ENCODE measurements at places on chromosomes 3 and 15.

DNA sequence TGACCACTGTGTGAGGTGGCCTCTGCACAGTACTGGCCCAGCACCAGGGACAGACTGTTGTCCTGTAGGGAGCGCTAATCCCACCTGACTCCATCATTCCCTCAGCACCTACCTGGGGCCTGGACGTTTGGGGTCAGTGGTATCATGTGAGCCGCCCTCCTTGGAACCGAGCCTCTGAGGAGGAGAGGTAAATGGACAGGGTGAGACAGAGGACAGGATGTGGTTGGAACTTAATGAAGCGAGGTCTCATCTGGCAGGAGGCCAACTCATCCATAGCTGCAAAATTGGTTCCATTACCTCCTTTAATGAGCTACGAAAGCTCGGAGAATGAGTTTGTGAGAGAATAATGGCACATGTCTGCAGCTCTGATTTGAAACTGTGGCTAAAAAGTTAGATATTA is 13.9 kb downstream of the MAPKAPK3 start:
- no peak for DNase-seq

DNA sequence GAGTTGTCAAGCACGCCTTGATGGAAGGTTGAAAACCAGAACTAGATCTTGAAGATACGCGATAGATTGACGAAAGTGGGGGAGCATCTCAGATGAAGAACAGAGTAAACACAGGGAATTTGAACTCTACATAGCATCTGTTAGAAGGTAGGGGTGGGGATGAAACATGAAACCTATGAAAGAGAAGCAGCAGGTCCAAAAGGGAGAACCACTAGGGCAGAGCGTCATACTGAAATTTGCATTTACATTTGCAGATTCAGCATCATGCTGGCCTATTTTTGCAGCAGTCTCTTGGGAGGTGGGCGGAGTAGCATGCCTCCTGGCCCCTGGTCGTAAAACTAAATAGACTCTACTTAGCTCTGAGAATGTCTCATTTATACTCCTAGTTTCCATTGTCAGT is 46.1 kb upstream of the RASGRP1 start:
- no peak for DNase-seq

DNA sequence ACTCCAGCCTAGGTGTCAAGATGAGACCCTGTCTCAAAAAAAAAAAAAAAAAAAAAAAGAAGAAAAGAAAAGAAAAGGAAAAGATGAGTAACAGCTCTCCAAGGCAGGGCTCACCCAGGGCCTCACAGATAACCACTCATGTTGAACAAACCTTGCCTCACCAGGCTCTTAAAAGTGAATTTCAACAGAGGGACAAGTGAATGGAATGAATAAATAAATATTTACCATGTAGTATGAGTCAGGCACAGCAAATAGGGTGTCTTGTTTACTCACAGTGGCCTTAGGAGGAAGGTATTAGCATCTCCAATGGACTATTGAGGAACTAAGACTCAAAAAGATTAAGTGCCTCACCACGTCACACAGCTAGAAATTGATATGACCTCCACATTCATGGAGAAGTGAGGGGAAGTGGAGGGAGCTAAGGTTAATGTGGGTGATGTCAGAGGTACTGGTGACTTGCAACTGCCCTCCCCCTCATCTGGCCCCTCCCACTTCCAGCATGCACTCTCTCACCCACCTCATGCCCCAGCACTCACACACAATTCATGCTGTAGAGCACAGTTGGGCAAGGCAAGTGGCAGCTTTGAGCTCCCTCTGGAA is 255.5 kb downstream of the UACA start:
- DNase-seq, result peak; percentile 53

DNA sequence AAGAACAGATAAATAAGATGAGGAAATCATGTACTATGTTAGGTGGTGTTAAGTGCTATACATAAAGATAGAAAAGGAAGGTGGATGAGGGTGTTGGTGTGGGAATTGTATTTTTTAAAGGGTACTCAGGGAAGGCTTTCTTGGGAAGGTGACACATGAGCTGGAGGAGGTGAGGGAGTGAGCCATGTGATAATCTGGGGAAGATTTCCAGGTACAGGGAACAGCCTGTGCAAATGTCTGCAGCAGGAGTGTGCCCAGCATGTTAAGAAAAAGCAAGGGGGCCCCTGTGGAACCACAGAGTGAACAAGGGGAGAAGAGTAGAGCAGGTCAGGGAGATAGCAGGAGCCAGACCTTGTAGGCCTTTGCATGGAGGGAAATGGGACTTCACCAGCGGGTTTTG is 175.6 kb downstream of the SSR3 start:
- no peak for DNase-seq

- no peak for DNase-seq
Measured at GRCh38 chr15:40702077-40702476, 7.1 kb downstream of the RAD51 start.

- no peak for DNase-seq
Measured at GRCh38 chr15:70030851-70031250, 66.9 kb downstream of the TLE3 start.

DNA sequence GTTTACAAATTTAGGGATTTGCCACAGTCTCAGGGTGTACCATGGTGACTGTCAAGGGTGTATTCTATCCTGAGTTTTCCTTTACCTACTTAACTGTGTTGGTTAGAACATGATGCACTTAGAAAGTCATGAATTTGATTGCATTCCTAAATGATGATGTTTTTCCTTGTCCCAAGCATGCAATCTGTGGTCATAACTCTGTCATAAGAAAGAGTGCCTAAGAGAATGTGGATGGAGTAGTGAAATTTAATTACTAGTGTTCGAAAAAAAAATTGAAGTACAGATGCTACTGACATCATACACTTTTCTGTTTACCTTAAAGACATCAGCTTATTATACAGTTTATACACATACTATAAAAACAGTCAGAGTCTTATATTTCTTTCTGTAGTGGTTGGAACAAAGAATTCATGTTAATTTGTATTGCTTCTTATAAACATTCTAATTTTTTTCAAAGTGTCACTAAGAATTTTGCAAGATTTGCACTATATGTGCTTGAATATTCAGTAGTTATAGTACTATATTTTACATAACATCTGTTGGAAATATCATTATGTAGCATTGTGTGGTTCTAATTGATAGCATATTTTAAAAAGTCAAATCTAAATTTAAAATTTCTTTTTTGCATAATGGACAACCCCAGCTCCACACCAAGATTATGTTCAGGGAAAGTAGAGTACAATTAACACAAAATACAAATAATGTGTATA is 231.3 kb upstream of the KCNMB2 start:
- DNase-seq, result no peak

DNA sequence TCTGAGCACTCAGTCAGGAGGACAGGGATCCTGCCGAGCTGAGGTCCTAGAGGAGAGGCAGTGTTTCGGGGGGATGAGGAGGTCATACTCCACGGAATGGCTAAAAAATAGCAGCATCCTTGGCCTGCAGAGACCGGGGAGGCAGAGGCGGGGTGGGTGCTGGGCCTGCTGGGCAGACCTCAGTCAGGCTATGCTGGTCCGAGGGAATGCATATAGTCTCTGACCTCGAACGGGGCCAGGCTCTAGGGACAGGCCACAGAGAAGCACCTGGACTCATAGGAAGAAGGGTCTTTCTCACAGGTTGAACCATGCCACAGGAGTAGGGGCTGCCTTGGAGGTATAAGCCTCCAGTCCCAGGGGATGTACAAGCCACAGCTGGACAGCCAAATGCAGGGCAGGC is 14.0 kb upstream of the SKIC8 start:
- DNase-seq, result no peak

DNA sequence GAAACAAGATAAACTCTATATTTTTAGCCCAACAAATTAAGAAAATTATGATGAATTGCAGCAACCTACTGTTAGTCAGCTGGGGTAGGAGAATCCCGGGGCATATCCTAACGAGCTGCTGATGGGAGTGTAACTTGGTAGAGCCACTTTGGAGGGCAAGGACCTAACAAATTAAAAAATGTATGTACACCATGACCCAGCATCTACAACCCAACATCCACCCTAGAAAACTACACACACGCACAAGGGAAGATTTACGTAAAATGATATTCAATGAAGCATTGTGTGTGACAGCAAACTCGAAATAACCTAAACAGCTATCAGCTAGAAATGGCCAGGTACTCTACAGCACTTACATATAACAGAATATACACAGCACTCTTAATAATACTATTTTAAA is 1.9 kb downstream of the BCL2A1 start:
- no peak for DNase-seq

DNA sequence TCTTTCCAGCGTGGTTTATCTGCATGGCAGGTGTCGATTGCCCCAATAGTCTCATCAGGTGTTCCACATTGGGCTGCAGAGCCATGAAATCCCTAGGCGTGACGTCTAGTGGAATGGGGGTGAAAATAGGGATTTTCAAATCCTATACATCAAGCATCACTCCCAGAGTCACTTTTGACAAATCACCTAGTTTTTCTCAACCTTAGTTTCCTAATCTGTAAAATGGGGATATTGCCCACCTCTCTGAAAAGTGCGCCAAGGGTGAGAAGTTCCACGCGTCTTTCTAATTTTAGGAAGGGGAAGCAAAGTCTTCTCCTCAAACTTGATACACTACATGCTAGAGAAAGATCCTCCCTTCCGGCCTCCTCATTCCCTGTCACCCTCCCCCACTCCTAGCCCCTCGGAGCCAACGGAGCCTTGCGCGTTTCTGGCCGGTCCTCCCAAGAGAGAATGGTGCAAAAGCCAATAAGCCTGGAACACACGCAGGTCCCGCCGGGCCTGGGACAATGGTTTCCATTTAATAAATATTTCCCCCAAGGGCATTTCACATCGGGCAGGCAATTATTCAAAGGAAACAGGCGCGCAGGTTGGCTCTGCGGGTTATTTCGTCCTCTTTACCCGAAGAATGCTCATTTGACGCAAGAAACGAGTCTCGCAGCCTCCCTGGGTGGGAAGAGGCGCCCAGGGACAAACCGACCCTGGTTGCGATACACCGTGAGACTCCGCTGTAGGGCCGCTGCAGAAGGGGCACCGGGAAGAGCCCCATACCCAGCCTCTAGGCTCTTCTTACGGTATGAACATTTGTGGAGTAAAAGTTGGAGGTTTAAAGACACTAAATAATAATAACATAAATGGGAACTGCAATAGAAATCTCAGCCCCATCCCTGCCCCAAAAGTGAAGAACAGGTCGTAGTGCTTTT is 1.2 kb upstream of the SOX14 start:
- no peak for DNase-seq

DNA sequence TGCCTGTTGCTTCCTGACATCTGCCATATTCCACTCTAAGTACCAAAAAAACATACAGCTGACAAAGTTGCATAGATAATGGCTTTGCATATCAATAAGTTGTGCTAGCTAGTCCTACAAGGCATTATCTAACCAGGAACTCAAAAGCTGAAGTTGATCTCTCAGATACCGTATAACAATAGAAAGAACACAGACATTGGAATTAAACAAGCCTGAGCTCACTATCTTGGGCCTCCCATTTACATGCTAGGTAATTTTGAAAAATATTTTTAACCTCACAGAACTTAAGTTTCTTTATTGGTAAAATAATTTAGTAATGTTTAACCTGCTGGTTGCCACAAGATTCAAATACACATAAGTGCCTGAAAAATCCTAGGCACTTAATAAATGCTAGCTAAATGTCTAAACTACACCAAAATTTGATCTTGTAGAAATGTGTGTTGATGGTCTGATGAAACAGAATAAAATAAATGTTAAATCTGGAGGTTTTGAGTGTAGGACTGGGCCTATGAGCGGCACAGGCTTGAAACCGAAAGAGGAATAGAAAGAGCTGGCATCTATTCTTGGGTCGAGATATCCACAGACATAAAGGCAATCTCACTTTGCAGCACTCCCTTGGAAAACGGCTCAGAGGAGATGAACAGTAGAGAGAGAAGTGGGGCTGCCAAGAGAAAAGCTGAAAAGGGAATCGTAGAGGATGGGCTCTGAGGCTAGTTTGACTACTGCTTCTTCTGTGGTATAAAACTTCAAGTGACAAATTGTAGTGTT is 29.9 kb upstream of the TTC14 start:
- DNase-seq, result no peak

- DNase-seq, result no peak
Measured at GRCh38 chr15:90030376-90030775, 29.3 kb downstream of the ZNF710 start.

DNA sequence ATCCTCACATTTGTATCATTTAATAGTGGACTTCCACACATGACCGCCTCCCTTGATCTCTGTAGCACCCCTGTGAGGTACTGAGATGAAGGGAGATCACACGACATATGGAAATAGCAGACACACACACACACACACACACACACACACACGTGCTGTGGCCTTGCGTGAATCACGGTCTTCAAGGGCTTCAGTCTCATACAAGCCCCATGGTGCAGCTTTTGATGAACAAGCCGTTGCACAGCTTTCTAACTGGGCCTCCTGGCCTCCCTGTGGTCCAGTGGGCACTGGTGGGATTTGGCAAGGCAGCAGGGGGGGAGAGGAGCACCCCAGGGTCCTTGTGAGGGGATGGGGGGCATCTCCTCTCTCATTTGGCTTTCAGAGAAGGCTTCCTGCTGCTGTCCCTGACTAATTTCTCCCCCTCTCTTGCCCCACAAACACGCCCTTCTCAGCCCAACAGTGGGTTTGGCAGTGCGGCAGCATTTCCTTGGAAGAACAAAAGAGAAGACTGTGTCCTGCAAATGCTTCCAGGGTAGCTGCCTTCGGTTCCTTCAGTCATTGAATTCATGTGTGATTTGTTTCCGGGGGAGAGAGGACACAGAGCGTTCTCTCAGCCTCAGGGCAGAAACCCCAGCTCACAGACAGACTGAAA is 98.7 kb downstream of the SMAD6 start:
- DNase-seq, result no peak

DNA sequence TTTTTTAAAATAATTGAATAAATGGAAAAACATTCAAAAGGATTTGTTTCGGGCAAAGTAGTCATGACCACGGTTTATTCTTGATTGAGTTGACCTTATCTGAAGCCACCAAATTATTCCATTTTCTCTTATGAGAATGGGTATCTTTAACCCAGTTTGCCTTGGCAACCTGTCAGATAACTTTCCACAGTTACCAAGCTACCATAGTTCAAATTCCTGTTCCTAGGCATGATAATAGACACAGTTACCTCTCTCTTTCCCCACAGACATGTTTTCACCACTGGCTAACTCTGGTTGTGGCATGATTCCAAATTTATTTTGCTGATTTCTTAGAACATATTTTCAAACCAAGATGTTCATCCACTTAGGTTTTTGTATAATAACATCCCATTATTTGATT is 84.9 kb downstream of the NECTIN3 start:
- DNase-seq, result no peak

- DNase-seq, result no peak
Measured at GRCh38 chr3:123126031-123126430, 59.2 kb downstream of the PDIA5 start.

- DNase-seq, result no peak
Measured at GRCh38 chr3:195690951-195691350, 29.8 kb upstream of the MUC20 start.

GRCh38 chr3:3212781-3213440 is 33.4 kb upstream of the CRBN start:
- DNase-seq, result no peak
